ENCODE measurements at places on chromosomes 4 and X.

DNA sequence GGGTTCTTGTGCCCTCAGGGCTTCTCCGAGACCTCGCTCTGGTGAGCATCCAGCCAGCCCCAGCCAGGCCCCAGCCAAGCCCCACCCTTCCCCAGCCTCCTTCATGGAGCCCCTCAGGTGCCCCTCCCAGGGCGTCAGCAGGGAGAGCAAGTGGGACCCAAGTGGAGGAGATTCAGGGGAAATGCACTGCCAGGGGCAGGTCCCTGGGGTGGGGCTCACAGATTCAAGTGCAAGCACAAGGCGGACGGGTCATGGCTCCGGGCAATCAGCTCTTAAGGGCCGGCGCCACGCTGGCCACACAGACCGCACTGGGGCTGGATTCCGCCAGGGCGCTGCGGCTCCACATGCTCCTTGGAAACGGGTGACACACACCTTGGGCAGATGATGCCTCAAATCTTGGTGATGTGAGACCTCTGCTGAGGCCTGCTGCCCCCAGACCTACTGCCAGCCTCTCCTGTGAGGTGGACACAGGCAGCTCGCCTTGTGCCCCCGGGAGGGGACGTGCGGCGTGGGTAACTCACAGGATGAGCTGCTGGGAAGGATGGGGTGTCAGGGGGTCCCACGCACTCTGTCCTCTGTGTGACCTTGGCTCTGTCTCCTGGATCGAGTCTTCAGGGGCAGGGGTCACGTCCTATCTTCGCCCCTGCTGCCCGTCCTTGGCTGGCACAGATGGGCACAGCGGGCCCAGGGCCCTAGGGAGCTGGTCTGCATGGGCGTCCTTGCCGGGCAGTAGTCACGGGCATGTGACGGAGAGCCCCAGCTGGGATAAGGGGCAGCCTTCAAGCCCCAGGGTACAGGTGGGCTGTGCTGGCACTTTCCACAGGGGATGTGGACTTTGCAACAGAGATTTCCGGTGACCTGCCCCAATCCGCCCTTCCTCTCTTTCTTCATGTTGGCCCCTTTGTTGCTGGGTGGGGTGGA lies 17.1 kb downstream of the NAT8L start:
- peak; percentile 26 for DNase-seq
- H3K27me3 ChIP-seq, result no peaks in the 10 kb centered on the region
- no peak overlapping the region for H3K4me3 ChIP-seq
- no peaks in the 10 kb centered on the region for H3K4me1 ChIP-seq
- H3K27ac ChIP-seq, result no peak overlapping the region

DNA sequence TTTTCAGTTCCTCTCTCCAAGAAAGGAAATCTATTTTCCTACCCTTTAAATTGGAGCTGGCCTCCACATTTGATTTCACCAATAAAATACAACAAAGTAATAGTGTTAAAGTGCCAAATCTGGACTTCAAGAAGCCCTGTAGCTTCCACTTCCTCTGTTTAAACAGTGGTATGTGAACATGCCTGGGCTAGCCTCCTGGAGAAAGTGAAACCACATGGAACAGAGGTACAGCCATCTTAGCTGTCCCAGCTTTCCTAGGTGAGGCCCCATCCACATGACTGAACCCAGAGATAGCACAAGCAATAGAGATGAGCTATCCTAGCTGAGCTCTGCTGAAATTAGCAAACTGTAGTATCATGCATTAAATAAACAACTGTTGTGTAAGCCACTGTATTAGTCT lies 131.8 kb upstream of the VCX start:
- H3K4me3 ChIP-seq, result no peak overlapping the region
- H3K27me3 ChIP-seq, result no peaks in the 10 kb centered on the region
- no peaks in the 10 kb centered on the region for H3K36me3 ChIP-seq

DNA sequence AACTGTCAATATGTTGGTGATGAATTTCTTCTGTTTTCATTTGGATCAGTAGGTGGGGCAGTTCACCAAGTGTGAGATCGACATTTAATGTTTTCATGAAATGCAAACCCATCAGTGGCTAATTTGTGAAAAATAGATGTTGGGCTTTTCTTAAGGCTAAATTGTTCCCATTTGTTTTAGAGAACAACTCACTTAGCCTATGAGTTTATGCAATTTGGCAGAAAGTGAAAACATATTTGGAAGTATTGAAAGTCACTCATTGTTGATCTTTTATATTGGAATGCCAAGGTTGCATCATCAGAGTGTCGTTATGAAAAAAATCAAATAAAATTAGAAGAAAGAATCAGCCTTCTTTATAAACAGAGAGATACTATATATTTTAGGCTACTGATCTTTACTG lies 132.4 kb downstream of the RPA4 start:
- no peaks in the 10 kb centered on the region for H3K4me1 ChIP-seq
- DNase-seq, result no peak
- H3K27ac ChIP-seq, result no peak overlapping the region
- no peaks in the 10 kb centered on the region for H3K27me3 ChIP-seq
- H3K4me3 ChIP-seq, result no peak overlapping the region
- H3K36me3 ChIP-seq, result no peaks in the 10 kb centered on the region

DNA sequence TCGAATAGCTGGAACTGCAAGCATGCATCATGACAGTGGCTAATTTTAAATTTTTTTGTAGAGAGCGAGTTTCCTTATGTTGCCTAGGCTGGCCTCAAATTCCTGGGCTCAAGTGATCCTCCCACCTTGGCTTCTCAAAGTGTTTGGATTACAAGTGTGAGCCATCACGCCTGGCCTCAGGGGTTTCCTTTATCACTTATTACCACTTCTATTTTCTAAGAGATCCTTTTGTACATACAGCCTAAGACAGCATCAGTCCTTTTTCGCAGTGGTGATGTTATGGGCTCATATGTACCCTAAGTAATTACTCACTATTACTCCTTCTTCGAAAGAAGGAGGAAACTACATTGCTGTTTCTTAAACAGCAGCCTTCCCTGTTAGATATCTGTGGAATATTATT lies 54.1 kb upstream of the CDKN2AIP start:
- H3K27ac ChIP-seq, result no peak overlapping the region
- H3K4me3 ChIP-seq, result no peak overlapping the region
- H3K4me1 ChIP-seq, result no peaks in the 10 kb centered on the region
- no peak for DNase-seq
- H3K27me3 ChIP-seq, result no peaks in the 10 kb centered on the region

DNA sequence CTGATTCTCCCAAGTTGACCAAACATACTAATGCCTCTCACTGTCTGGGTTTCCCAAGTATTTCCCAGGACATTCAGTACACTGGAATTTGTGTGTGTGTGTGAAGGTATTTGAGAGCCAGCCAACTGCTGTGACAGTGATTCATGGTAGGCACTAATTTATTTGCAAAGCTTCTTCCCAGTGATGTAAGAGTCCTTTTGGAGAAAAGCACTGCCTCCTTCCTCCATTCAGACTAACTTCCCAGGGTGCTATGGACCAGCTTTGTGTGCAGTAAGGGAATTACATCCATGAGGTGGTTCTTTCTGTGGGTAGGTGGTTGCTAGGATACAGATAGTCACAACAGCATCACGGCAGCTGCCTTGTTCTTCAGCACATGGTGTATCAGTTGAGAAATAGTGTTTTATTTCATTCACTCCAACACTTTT lies 8.7 kb downstream of the EGF start:
- H3K4me3 ChIP-seq, result no peak overlapping the region
- peak; percentile 37 for DNase-seq
- no peaks in the 10 kb centered on the region for H3K27me3 ChIP-seq
- H3K27ac ChIP-seq, result no peak overlapping the region

GRCh38 chr4:143773998-143774895 lies 73.8 kb upstream of the FREM3 start:
- no peaks in the 10 kb centered on the region for H3K36me3 ChIP-seq
- H3K4me3 ChIP-seq, result no peak overlapping the region
- peak; percentile 76 for DNase-seq
- no peak overlapping the region for H3K27ac ChIP-seq
- H3K27me3 ChIP-seq, result no peaks in the 10 kb centered on the region
- H3K4me1 ChIP-seq, result no peaks in the 10 kb centered on the region

DNA sequence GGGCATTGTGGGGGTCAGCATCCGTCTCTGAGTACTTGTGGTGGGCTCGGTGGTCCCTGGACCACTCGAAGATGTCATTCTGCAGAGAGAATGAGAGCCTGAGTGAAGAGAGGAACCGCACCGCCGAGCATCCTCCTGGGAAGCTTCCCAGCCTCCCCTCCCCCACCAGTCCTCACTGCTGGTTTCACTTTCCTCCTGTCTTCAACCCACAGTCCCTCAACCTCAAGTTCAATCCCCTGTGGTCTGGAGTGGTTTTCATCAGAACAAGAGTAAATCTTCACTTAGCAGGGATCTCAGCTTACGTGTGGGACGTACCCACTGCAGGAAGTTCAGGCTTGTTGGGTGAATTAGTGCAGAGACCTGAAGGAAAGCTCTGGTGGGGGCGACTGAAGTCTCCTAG lies 117.8 kb downstream of the SCD5 start:
- H3K27ac ChIP-seq, result no peak overlapping the region
- DNase-seq, result no peak
- H3K4me3 ChIP-seq, result no peak overlapping the region
- no peaks in the 10 kb centered on the region for H3K36me3 ChIP-seq
- H3K27me3 ChIP-seq, result no peaks in the 10 kb centered on the region
- peaks cover 2% of the 10 kb centered on the region for H3K4me1 ChIP-seq

DNA sequence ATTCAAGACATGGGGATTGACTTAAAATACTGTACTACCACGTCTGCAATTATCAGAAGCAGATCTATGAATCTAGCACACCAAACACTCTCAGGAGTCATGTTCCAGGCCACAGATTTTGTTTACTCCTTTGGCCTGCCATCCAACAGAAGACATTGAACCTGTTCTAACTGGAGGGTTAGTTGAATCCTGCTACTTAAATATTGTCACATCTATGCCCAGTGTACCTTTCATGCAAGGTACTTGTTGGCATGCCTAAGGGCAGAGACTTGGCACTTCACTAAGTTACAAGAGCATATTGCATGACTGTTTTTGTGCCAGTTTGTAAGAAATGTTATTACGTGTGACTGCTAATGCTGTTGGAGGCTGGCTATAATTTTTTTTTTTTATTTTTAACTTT lies 126.9 kb upstream of the BCOR start:
- H3K27ac ChIP-seq, result no peak overlapping the region
- H3K36me3 ChIP-seq, result no peaks in the 10 kb centered on the region
- H3K4me1 ChIP-seq, result no peaks in the 10 kb centered on the region
- DNase-seq, result no peak

DNA sequence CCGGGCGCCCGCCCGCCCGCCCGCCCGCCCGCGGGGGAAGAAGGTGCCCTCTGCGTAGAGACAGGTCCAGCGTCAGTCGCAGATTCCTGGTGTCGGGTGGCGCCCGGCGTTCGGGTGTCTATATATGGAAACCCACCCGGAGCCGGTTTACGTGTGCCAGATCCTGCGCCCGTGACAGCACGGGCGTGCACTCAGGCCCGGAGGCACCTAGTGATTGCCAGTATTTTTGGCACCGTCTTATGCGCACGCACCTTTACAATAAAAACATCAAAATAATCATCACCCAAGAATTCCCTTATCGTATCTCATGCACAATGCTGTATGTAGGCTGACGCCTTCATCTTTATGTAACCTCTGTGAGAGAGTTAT lies 519 bp downstream of the SLC25A4 start:
- H3K27ac ChIP-seq, result no peak overlapping the region
- H3K27me3 ChIP-seq, result no peaks in the 10 kb centered on the region
- H3K4me3 ChIP-seq, result peak overlapping the region; percentile 83
- H3K36me3 ChIP-seq, result peaks cover 24% of the 10 kb centered on the region

DNA sequence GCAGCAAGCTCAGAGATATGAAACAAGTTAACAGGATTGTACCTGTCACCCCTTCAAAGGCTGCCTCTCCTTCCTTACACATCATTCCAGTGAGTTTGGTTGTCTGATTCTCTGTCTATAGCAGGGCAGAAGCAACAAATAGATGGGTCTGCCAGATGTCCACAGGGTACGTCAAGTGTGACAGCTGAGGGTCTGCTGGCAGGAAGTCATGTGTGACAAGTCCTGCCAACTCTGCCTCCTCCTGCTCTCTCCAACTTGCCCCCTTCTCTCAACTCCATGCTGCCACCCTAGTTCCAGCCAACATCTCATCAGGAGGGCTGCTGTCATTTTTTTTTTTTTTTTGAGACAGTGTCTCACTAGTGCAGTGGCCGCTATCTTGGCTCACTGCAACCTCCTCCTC lies 109.2 kb downstream of the NSUN7 start:
- no peak overlapping the region for H3K4me3 ChIP-seq
- H3K4me1 ChIP-seq, result no peaks in the 10 kb centered on the region

GRCh38 chr4:146646593-146647325 lies 8.1 kb downstream of the POU4F2 start:
- no peak overlapping the region for H3K27ac ChIP-seq
- H3K4me1 ChIP-seq, result no peaks in the 10 kb centered on the region
- DNase-seq, result no peak
- peak overlapping the region; percentile 80 for H3K4me3 ChIP-seq

- no peak overlapping the region for H3K27ac ChIP-seq
- no peak for DNase-seq
- no peaks in the 10 kb centered on the region for H3K4me1 ChIP-seq
- peaks cover 10% of the 10 kb centered on the region for H3K36me3 ChIP-seq
Measured at GRCh38 chrX:47515941-47516665, 33.1 kb upstream of the ZNF41 start.

- H3K4me3 ChIP-seq, result no peak overlapping the region
- no peaks in the 10 kb centered on the region for H3K27me3 ChIP-seq
- no peak for DNase-seq
Measured at GRCh38 chrX:125604448-125604847, 284.8 kb downstream of the TEX13C start.

DNA sequence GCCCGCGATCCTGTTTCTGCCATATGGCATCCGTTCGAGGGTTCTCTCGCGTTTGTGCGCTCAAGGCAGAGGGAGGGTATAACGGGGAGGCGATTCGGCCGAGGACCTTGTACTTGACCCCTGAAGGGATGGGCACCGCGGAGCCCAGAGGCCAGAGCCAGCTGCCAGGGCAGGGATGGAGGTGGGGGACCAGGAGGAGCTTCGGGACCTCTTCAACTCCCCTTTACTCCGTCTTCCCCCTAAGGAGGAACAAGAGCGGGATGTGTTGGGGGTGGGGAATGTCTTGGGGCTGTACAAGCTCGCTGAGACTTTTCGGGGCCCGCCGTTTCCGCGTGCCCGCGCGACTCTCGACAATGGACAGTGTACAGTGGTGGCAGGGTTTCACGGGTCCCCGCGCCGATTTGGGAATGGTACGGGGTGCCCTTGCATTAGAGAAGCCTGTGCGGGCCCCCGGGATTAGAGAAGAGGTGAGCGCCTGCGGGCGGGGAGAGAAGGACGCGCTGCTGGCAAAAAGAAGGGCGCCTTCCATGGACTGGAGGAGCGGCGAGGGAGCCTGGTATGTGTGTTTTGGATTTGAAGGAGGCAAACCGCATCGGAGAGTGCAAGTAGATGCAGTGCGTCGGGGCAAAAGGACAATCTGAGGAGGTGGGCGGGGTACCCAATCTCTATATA lies 760 bp downstream of the UGT8 start:
- H3K27me3 ChIP-seq, result no peaks in the 10 kb centered on the region
- peak; percentile 60 for DNase-seq
- peaks cover 3% of the 10 kb centered on the region for H3K4me1 ChIP-seq
- peak overlapping the region; percentile 96 for H3K4me3 ChIP-seq

DNA sequence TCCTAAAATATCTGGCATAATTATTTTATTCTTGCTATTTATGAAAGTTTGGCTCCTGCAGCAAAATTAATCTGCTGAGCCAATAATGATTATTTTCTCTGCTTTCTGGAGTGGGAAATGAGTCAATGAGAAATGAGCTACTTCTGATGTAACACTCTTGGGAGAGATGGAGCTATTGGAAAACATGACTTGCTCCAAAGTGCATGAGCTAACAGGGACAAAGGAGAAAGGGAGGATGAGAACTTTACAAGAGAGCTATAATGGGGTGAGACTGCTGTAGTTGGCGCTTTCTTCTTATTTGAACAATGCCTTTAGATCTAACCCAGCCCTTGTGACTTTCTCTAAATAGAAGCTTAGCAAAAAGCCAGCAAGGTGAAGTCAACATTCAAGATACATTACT lies 615.1 kb downstream of the ANKRD50 start:
- H3K27me3 ChIP-seq, result no peaks in the 10 kb centered on the region
- no peak overlapping the region for H3K4me3 ChIP-seq
- DNase-seq, result no peak
- no peaks in the 10 kb centered on the region for H3K4me1 ChIP-seq
- H3K36me3 ChIP-seq, result peaks cover under 1% of the 10 kb centered on the region

Measured in H9 (cell line).